ENCODE measurements at places on chromosomes 6 and 20. TPM values are rescaled to one million over a fixed set of nuclear protein-coding genes. Genes with fewer than 3 reads are reported as not detected.

Gene MUC21
- total RNA-seq = not detected

Gene IPCEF1
- total RNA-seq = 0.16 TPM

Gene BCAS4
- total RNA-seq = 16.7 TPM

Gene ENPP5
- 1.4 TPM for total RNA-seq

Gene EYA4
- 1.3 TPM for total RNA-seq
